ENCODE measurements at places on chromosomes 4 and X. TPM values are rescaled to one million over a fixed set of nuclear protein-coding genes. Genes with fewer than 3 reads are reported as not detected.

Gene BMP3
- not detected for total RNA-seq

Gene TMEM47
- total RNA-seq, result 4.5 TPM

Gene CSAG3
- not detected for total RNA-seq

Gene GSX2
- not detected for total RNA-seq

Gene GPR78
- total RNA-seq, result 8.3 TPM

Gene GYPB
- not detected for total RNA-seq

Data from esophagus squamous epithelium (tissue), 5 donors.